ENCODE measurements at places on chromosomes 5 and 9.
A peak's percentile ranks its signal among the peaks of the same experiment; 100 is the strongest.

- DNase-seq = no peak
Measured at GRCh38 chr5:150284311-150284710, 5.3 kb downstream of the CAMK2A start.

DNA sequence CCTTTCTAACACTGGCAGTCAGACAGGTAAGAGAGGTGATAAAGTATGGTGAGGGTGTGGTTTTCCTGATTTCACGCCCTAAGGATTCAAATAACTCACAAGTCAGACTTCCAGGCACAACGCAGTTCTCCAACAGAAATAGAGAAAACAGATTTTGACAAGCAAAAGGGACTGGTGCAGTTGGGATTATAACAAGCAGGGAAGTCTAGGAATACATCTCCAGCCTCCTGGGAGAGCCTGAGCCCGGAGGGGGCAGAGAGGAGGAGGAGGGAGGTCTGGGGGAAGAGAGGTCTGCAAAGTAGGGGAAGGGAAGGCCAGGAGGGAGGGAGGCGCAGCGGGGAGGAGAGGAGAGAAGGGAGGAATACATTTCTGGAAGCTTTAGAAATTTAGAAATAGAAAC lies 1.6 kb downstream of the CMBL start:
- no peak for DNase-seq

DNA sequence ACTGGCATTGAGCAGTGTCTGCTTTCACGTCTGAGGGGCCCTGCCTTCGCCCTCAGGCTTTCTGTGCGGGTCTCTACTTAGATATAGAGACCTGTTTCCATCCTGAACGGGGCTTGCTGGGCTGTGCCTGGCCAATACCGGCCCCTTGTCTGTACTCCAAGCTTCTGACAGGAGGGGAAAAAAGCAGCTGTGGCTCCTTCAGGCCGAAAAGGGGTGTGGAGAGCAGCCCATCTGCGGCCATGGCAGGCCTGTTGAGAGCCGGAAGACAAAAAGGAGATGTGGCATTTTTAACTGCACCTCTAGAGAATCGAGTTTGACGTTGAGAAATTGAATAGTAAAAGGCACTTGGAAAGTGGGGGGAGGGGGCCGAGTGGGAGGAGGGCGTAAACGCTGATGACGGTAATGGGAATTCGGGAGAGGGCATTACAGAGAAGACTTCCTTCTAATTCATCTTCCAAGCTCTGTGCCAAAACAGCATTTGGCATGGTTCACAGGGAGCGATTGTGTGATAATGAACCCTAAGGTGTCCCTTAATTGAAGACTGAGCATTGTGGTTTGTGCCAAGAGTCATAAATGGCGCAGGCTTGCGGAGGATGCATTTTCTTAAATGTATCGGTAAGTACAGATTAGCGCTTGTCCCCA lies 25.1 kb upstream of the PRDM12 start:
- no peak for DNase-seq

GRCh38 chr9:2227144-2227867 lies 212.2 kb downstream of the SMARCA2 start:
- DNase-seq = no peak

DNA sequence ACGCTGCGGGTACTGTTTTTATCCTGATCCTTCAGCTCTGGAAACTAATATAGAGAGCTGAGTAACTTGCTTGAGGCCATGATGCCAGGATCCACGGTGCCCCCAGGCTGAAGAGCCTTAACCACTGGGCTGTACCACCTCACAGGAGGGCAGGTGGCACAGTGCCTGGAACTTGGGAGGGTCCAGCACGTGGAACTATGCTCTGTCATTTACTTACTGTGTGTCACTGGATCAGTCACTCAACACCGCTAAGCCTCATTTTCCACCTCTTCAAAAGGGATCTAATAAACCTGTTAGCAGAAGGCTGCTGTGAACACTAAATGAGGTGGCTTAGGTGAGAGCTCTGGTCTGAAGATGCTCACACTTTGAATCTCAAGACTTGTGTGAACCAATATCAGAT lies 29.6 kb downstream of the KCNIP1 start:
- no peak for DNase-seq

- DNase-seq = peak; percentile 62
Measured at GRCh38 chr5:172106511-172107356, 81.3 kb downstream of the STK10 start.

DNA sequence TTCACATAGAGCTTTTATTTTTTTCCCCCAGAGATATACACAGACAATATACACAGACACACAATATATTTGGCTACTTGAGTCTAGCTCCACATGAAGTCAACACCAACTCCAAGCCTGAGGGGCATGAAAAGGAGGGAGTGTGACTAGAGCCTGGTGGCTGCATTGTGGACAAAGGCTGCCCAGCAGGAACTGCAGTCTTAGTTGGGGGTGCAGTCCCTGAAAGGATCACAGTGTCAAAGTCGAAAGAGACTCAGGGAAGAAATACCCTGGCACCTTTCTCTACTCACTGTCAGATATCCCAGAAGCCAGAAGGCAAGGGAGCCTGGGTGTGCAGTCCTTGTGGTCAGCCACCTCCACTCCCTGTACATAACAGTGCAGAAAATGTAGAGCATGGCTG lies 231.6 kb upstream of the RPS23 start:
- DNase-seq = no peak

DNA sequence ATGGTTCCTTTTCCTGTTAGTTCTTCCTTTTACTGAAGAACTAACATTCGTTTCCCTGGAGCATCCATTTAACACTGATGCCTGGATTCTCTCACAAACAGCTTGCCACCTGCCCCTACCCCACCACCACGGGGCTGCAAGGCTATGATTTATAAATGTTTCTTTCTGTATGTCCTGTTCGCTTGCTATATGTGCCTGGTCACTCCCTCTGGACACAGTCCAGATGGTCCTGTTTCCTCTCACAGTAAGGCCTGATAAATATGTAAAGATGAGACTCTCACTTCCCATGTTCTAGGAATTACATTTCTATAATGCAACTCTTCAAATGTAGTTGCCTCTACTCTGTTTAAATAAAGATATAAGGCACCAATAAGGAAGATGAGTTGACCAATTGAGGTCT lies 146.4 kb upstream of the SHB start:
- no peak for DNase-seq

- no peak for DNase-seq
Measured at GRCh38 chr5:179595916-179596315, 27.6 kb downstream of the HNRNPH1 start.

GRCh38 chr5:59640411-59640810 lies 253.1 kb downstream of the PDE4D start:
- no peak for DNase-seq

DNA sequence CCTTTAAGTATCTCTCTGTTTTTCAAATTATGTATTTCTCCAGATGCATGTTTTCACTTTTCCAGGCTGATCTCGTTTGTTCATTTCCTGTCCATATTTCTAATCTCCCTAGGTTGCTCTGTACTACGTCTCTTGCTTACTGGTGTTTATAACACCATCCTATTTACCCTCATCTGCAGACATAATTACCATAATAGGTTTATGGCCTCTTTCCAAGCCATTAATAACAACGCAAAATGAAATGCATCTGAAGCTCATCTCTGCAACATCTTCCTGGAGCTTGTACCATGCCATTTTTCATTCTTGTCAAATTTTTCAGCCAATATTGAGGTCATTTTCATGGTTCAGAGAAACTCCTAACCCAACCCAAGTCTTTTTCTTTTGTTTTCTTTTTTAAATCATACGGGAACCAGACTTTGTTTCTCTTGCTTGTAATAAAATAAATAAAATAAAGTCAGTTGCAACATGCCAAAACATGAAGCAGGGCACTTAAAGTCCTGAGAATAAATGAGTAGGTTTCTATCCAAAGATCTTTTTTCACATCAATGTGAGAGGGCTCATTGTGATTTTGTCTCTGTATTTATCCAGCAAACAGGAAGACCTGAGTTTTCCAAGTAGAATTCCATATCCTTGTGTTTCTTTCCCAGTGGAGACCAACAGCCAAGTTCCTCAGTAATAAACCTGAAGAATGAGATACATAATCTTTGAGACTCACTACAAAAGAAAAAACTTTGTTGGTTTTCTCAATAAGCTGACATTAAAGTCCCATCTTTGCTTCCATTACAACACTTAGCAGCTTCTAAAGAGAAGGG lies 37.0 kb downstream of the DPYSL3 start:
- no peak for DNase-seq

- DNase-seq = no peak
Measured at GRCh38 chr5:89421035-89421434, 538.1 kb upstream of the MEF2C start.

- DNase-seq = no peak
Measured at GRCh38 chr5:119948162-119948561, 318.8 kb downstream of the FAM170A start.

- no peak for DNase-seq
Measured at GRCh38 chr5:7638456-7638855, 212.5 kb downstream of the CFAP90 start.

DNA sequence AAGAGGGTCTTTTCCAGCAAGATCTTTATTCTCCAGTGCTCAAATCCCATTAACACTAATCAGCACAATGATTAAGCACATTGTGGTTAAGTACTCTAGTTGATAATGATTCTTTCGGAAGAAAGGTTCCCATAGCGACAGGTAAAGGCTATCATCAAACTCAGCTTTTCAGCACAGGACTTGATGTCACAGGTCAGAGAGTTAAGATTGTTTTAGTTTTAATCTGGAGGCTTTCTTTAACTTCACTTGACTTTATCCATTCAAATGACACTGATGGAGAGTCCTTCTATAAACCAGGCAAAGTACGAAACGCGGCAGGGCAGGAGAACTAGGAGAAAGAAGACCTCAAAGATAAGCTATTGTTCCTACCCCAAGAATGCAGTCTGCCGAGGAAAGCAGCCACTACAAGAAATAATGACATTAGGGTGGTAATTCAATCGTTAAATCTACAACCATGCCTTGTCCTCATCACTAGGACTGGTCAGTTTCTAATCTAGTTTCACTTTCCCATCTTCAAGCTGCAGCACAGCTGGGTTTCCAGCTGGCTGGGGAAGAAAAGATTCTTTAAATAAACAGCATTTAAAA lies 4.6 kb downstream of the NRG2 start:
- DNase-seq = no peak

Measured in stimulated activated CD4-positive, alpha-beta T cell treated with anti-CD3 and anti-CD28 coated beads, Interleukin-1b, Interleukin-23, amount 100 ng/mL, for 1 hour (primary cell).